ENCODE measurements at places on chromosomes 5 and 9.

- no peak for DNase-seq
Measured at GRCh38 chr9:114989600-114990410, 59.4 kb upstream of the TNFSF8 start.

DNA sequence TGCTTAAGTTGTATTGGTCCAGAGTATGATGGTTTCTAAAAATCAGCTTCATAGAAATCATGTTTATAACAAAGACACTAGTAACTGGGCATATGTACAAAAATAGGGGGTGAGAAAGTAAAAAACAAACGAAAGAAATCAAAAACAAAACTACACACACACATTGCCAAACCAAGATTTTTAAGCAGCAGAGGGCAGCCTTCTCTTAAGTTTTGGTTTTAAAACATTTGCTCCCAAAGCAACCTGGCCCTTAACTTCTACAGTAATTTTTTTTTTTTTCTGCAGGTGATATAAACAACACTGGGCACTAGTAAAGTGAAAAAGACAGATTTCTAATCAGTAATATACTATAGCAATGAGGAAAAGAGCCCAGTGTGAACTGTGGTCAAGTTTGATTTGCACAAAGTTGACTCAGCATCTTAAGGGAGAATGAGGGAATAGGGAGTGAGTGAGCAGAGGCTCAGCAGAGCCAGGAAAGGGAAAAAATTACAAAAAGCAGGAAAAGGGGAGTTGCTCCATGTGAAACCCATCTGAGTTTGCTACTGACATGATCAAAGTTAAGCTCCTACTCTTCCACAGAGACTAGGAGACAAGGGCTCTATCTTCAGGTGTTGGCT lies 13.4 kb upstream of the GAPT start:
- no peak for DNase-seq

DNA sequence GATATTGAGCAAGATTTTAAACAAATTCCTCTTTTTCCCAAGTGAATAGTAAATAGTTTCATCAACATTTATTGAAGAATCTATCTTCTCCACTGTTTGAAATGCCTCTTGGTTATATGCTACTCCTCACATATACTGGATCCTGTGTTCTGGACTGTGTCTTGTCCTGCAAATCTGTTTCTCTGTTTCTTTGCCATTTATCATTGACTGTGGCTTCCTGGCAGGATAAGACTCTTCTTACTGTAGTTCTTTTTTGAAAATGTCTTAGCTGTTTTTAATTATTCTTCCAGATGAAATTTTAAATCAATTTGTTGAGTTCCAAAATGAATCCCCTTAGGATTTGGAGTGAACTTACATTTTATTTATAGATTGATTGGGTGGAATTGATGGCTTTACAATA lies 27.8 kb downstream of the RALGPS1 start:
- DNase-seq = no peak

GRCh38 chr9:93090091-93090655 lies 5.8 kb upstream of the CARD19 start:
- no peak for DNase-seq

DNA sequence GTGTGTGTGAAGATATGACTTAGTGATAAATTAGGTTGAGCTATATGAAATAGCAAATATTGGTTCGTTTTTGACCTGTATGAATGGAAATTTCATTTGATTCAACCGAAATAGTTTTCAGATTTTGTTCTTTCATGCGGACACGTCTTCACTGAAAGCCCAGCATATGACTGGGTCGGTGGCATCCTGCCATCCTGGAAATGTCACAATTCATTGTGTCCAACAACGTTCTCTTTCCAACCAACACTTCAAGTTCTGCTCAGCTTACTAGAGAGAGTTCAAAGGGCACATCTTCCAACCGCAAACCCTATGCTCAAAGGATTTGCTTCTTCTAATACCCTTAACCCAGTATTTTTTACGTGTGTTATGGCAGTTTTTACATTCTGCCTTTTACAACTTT lies 252.5 kb downstream of the NTRK2 start:
- peak; percentile 50 for DNase-seq

- no peak for DNase-seq
Measured at GRCh38 chr5:159805021-159805420, 111.3 kb upstream of the ADRA1B start.

GRCh38 chr5:91486638-91487037 lies 103.5 kb upstream of the ARRDC3 start:
- DNase-seq = no peak

DNA sequence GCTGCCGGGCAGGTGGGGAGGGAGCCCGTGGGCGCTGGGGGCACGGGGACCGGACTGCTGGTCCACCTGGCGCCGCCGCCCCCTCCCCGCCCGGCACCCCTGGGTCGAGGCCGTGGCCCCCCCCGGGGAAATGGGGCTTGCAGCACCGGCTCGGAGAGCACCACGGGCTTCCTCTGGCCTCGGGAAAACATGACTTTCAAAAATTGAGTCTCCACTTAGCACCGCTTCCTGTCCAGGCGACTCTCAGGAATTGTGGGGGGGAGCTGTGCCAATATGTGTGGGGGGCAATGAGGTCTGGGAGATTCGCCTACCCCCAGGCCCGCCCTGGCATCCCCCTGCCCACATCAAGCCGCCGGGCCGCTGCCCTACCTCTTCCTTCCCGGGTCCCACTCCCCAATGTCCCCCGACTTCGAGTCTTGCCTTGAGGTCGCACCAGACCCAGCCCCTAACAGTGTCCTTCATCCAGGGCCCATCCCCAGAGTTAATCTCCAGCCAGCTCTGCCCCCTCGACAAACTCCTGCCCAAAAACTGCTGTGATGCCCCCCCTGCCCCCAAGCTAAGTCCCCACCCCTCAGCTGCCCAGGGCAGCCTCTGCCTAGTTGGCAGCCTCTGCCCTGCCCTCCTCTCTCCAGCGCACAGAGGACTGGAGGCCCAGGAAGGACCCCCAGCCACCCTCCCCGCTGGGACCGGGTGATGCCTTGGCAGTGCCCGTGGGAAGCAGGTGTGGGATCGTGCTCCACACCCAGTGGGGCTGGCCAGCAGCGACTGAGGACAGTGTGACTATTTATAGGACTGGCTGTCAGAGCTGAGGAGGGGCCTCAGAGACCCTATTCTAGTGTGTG lies 3.9 kb downstream of the EGFL7 start:
- DNase-seq = no peak

DNA sequence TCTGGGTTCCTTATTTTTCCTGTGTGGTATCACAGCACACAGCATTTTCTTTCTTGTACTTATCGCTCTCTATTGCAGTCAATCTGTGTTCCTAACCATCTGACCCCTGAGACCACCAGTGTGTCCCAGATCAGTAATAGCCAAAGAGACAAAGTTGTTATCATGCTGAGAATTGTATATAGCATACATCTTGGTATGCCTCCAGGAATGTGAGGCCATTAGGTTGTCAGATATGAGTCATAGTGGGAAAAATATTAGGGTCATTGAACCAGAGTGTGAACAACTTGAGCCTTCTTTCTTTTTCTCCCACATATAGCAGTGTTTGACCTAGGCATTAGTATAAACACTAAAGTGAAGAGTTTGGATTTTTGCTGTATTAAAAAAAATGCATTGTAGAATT lies 106.3 kb downstream of the NDUFAF2 start:
- no peak for DNase-seq

DNA sequence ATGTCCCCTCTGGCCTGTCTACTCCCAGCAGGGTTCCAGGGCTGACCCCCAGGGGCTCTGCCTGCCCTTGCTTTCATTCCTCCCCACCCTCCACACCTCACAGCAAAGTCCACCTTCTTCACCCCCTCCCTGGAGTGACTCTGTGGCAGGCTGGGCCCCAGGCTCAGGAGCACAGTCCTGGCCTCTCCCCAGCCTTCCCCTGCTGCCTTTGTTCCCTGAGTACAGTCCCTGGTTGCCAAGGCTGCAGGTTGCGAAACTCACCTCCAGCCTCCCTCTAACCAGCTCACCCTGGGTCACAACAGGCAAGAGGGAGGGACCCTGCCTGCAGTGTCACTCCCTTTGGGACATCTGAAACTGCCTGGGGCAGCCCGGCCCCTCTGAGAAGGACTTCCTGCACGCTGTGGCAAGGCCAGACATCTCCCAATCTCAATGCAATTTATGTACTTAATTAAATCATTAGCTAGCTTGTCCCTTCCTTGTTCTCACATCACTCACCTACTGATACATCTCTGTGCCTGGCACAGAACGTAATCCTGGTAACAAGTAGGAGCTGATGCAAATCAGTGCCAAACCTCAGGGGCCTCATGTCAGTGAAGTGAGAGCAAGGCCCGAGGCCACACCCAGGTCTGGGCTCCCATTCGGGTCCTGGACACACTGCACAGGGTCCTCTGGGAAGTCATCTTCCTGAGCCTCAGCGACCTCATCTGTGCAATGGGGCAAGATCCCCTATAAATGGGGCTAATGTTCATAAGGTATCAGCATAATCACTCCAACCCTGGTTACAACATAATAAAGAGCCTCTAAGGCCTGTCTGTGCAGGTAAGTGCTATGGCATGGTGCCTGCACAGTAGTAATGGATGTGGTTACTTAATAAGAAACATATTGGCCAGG lies 27.3 kb upstream of the TRIM14 start:
- DNase-seq = no peak

DNA sequence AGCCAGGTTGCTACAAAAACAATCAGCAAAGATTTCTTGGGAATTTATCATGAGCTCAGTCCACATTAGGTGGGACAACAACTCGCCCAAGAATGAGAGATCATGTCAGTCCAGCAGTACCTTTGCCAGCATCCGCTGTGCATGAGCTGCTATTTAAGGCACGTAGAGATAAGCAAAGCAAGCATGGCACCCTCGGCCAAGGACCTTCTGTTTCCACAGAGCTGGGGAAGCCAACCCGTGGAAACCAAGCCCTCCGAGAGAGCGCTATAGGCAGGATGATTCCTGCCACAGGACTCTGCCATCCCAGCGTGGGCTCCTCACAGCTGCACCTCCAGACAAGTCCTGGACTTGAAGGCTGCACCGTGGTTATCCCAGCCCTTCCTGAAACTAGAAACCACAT lies 189.5 kb upstream of the PPP1R26 start:
- peak; percentile 23 for DNase-seq

- peak; percentile 94 for DNase-seq
Measured at GRCh38 chr5:138305797-138306196, 25.8 kb downstream of the CDC25C start.

DNA sequence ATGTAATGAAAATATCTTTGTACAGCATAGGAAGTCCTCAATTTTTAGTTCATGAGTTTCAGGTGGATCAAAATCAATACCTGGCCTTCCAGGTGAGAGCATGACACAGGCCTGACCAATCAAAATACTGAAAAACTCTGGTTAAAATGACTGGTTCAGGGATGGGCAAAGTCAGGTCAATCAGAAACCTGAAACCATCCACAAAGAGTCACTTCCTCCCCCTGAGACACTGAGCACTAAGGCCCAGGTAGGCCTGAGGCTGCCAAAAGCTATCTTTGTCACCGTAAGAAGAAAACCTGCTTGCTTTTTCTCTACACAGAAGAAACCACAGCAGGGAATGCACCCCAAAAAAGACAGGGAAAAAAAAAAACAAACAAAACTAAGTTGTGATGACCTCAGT lies 444.8 kb downstream of the TLR4 start:
- DNase-seq = no peak

DNA sequence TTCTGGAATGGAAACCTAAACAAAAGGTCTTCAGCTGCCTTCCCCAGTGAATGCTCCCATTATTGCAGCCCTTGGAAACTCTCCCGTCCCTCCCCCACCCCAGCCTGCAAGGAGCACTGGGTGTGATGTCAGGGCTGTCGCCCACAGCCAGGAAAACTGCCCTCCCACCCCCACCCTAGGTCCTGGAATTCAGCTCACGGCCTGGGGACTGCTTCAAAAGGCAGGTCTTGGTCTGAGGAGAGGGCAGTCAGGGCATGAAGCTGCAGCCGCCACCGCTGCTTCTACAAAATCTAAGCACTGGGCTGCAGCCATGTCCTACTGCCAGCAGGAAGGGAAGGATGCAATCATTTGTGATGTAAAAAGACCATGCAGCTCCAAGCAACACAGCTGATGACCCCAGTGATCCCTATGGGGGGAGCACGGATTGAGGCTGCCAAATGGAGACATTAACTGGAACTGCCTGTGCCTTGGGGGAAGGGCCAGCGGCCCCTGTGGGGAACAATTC lies 11.4 kb downstream of the GRHPR start:
- DNase-seq = peak; percentile 27

DNA sequence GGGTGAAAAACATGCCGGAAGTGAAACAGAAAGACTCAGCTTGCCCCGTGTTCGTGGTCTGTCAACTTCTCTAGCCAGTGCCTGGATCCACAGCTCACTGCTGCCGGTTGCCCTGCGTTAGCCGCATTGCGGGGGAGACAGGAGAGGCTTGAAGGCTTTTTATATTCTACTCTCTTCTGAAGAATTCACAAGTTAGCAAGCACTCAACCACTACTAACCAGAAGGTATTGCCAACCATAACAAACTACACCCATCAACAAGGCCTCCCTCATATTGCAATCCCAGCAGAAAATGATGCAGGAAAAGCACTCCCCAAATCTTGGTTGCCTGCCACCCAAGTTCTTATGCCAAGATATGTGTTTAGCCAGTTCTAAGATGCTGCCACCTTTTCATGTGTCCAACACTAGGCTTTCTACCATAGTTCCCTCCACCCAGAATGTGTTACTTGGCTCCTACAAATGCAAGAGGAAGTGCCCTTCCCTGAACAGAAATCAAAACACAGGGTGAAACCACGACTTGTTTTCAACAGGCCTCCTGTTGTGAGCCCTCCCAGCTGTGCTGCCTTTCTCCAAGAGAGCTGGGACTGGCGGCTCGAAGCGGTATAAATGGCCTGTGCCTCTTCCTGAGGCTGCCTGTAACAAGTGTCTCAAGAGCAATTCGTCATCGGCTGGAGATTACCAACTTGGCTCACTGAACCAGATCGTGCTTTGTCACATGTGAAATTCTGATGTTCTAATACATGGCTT lies 129.0 kb downstream of the SNX18 start:
- no peak for DNase-seq

- no peak for DNase-seq
Measured at GRCh38 chr5:149325166-149325735, 20.0 kb upstream of the GRPEL2 start.

- no peak for DNase-seq
Measured at GRCh38 chr5:120538644-120539043, 74.5 kb downstream of the PRR16 start.

DNA sequence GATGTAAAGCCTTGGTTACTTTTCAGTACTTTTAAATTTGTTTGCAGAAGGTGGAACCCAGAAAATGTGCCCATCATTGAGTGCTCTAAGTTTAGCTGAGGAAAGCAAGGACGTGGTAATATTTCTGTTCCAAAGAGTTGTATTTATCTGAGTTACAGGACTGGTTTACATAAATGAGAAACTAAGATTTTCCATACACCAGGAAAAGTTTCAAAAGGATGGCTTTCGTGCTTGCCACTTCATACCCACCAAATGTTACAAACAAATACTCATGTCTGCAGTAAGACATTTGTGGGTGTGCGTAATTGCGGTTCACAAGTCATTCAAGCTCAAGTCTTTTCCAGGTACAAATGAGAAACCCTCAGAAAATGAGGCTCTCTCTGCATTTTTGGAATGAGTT lies 68.1 kb downstream of the CWC27 start:
- DNase-seq = no peak

DNA sequence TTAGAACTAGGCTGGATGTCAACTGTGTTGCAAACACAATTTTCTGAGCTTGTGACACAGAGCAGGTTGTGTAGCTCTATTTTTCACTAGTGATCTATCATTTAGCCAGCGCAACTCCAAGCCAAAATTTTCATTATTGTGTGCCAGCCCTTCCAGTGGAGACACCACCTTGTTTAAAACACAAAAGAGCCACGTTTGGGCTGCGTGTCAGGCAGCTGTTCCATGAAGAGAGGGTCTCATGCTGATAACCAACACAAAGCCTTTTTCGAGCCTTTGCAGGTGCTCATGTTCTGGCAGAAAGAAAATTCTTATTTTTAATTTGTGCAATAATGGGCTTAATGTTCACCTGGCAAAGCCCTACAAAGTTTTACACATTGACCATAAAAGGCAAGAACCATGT lies 237.6 kb upstream of the RGMB start:
- DNase-seq = no peak
